ENCODE measurements at places on chromosomes 7 and 10.

- no peak for DNase-seq
These were observed 14.2 kb downstream of the INPP5A start for GRCh38 chr10:132551808-132552130.

GRCh38 chr10:1050554-1050953, 1.6 kb upstream of the IDI1 start:
- DNase-seq = no peak

GRCh38 chr7:112485766-112486165, 5.0 kb downstream of the LSMEM1 start:
- DNase-seq = no peak

DNA sequence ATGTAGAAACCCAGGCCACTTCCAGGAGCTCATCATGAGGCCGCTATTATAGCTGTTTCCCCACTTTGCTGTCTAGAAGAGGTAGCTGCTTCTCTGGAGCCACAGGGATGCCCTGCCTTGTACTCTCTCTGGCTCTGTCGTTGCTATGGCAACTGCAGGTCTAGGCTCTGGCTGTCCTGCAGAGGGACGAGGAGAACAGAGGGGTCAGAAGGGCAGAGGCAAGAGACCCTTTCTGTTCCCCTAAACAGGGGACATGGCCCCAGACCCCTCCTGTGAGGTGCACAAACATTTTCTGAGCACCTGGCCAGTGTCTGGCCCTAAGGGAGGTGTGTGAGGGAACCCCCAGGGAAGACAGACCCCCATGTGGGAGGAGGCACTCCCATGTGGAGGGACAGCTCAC, 31.4 kb downstream of the ITPRIP start:
- DNase-seq = no peak

DNA sequence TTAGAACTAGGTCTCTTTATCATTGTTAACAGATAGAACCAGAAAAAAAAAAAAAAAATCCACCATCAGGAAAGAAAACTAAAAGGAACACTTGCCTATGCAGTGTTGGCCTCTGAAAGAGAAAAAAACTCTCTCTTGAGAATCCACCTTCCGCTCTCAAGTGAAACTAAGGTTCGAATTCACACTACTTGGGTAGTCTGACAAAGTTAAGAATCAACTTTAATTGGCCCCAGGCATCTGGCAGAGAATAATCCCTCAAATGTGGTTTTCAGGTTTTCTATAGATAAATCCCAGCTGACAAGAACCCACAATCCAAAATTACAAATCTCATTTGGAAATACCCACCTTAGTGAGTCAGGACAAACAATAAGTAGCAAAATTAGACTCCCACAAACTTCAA, 199.7 kb upstream of the LRRN3 start:
- DNase-seq = no peak

DNA sequence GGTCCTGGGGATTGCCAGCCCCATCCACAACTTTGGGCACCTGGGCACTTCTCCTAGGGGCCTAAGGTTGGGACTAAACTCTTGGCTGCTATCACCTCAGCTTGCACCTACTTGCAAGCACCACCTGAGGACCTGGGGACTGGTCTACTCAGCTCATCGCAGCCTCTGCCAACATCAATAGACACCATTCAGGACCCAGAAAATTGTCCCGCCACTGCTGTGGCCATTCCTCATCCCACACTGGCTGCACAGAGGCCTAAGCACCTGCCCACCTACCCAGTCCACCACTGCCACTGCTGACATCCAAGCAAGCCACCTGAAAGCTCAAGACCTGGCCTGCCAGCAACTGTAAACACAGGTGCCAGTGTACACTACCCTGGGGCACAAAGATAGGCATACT, 234.1 kb downstream of the STK31 start:
- no peak for DNase-seq

DNA sequence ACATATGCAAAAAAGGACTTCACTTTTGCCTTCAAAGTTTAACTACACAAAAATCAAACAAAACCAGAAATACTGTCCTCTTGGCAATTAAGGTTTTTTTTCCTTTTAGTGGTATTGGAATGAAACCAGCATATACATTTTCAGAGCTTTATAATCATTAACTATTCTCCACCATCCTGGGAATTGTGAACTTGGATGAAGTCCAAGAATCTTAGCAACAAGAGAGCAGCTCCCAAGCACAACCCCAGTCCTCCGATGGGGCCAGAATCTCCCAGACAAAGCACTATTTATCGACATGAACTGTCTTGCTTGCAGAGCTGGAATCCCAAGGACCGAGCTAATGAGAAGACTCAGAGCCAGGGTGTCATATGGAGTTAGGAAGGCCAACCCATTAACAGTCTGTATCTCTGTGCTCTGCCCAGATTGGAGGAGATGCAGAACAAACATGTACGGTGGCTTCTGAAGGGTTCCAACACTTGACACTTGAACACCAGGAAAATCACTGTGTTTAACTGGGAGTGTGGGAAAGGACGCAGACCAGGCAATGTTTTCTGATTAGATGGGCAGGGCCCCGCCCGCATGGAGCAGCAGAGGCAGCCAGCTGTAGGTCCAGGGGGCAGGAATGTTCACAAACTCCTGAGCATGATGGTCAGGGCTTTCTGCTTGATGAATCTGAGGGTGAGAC, 35.5 kb downstream of the PPP1R3C start:
- DNase-seq = no peak

DNA sequence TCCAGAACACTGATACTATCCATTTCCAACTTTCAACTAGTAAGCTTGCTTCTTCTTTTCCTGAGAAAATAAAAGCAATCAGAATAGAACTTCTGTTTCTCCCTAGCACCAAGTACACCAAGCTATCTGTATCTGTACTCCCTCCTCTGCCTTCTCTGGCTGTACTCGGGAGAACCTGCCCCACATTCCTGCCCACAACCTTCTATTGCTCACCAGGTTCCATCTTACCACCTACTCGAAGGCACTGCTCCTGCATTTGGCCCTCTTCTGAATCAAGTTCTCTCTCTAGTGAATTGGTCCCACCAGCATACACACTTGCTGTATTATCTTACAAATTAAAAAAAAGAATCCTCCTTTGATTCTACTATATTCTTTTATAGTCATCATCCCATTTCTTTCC, 169.6 kb upstream of the PTN start:
- no peak for DNase-seq

DNA sequence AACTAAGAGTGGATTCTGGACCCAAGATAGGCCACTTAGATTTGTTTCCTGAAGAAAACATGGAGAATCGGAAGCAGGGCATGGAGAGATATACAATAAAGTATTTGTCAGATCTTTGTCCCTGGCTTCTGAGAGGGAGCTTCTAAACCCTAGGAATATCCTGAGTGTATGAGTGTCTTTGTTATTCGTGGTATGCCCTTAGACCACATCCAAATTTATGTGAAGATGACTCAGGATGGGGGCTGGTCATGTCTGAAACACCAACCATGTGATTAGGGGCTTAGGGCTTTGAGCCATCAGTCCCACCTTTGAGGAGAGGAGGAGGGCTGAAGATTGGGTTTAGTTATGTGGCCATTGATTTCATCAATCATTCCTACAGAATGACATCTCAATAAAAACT, 69.7 kb upstream of the PLPP4 start:
- no peak for DNase-seq

DNA sequence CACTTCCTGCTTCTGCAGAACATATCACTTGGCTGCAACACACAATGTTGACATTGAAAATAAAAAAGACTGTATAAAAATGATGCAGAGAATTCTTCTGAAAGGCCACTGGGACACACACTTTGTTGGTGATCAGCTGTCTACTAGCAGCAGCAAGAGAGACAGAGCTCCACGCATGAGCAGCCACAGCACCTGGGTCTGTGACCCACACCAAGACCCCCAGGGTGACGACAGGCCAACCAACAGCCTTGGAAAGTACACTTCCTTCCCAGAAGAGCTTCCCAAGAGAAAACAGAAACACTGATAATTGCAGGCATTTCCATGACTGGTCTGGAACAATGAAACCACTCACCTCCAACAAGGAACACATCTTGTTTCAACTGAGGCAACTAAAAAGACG, 239.0 kb downstream of the DIP2C start:
- DNase-seq = no peak

DNA sequence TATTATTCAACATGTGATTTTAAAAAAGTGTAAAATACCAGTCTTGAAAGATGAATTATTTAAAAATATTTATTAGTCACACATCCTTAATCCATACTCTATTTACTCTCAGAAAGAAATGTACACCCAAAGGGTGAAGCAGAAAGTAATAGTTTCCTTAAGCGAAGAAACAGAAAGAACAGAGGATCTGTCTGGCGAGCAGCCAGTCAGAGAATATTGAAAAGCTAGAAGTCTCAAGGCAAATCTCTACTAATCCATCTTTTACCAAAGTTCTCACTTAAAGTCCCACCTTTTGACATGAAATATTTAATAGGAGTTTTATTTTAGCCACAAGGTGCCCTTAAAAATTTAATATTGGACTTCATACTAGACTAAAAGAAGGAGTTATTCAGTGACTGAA, 46.7 kb downstream of the MKX start:
- DNase-seq = no peak

GRCh38 chr10:54800741-54801421, at the start of gene PCDH15:
Gene PCDH15 (minus strand): TSS chr10:54801231. CDS start chr10:54664262, 136,969 bp downstream.
- DNase-seq = no peak

Data from AG04450 (cell line).